ENCODE measurements at places on chromosomes 16 and 17.
A peak's percentile ranks its signal among the peaks of the same experiment; 100 is the strongest.

GRCh38 chr16:80541306-80541694, 507 bp downstream of the DYNLRB2 start:
- DNase-seq = no peak

DNA sequence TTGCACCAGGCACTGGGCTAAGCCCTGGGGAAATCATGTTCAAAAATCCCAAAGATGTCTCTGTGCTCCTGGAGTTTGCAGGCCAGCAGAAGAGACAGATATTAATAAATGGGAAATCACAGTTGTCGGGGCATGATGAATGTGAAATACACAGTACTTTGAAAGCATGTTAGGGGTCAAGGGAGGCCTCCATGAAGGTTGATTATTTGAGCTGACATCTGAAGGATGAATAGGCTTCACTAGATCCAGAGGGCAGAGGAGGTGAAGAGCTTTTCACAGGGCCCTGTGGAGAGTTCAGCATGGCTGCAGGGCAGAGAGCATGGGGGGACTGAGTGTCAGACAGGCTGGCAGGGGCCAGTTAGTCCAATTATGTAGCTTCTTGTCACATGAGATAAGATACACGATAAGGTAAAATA, 2.6 kb downstream of the ANKRD40CL start:
- no peak for DNase-seq

- DNase-seq = no peak
Measured at GRCh38 chr17:6679241-6679640, 27.7 kb downstream of the C17orf100 start.

DNA sequence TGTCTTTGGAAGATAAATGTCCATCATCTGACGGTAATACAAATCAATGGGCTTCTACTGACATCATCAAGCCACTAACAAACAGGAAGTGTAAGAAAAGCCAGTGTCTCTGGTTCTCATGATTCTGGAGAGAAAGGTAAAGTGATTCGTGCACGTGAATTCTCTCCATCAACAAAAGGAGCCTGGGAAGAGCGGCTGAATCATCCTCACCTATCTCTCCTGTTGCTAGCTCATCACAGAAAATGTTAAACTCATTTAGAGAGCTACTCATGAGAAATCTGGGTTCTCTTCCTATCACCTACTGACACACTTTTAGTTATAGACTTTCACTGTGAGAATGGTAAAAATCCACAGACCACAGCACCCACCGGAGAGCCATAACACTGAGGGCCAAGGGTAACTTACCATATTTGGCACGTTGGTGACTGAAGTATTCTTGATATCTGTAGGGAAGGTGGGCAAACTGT, 70.3 kb downstream of the CREBBP start:
- DNase-seq = peak; percentile 74

DNA sequence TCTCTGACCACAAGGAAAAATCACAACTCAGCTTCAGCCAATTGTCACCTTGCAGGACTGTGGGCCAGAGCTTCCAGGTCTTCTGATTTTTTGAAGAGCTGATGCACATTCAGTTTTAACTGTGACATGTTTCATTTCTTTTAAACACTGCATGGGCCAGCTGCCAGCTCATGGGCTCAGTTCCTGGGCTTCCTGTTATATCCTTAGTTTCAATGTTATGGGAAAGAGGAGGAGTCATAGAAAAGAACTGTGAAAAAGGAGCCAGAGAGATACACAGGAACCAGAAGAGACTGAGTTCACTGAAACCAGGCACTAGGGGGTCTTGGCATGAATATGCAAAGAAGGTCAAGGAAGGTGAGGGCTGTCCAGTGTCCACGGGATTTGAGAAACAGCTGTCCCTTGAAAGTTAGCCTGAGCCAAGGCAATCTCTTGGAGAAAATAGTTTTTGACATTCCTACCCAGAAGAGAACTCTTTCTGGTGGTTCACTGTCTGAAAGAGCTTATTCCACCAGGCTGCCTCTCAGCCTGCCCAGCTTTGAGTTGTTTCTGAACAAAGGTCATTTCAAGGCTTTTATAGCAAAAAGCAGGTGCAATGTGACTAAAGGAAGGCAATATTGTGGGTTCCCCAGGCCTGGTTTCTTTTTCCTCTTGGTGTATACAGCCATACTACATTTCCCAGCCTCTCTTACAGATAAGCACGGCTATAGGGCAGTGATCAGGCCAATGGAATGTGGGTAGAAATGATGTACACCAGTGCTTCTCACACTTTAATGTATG, 10.5 kb downstream of the PDILT start:
- DNase-seq = no peak

- peak; percentile 39 for DNase-seq
Measured at GRCh38 chr17:41329279-41329948, 13.9 kb upstream of the KRTAP17-1 start.

DNA sequence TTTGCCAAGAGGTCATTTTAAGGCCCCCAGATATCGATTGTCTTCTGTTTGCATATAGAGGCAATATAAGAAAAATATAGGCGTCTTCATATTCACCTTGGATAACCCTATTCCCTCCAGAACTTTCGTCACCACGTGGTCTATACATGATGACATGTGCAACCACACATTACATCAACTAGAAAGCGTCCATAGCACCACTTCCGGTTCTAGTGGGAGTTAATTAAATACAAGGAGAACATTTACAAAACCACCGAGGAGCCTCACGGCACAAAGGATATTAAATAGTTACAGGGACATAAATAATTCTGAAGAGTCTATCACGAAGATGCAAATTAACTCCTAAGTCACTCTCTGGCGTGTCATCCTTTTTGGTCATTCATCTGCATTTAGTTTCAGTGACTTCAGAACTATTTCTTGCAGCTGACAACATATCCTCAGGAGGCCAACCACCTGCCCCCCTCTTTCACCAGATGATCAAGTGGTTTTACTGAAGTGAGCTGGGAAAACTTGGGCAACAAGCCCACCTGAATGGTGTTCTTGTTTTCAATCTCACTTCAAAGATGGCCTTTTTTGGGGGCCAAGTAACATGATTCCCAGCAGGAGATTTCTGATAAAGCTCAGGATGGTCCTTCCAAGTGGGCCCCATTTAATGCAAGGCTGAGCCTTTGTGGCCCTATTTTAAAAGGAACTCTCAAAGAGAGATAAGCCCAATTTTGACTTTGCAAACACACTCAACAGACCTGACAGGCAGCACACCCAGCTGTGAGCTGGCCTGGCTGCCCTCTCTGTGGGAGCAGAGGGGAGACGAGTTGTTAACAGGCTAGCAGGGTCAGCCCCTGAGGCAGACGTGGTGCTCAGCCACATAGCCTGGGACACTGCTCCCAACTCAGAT, 15.3 kb downstream of the CMTM3 start:
- DNase-seq = no peak

DNA sequence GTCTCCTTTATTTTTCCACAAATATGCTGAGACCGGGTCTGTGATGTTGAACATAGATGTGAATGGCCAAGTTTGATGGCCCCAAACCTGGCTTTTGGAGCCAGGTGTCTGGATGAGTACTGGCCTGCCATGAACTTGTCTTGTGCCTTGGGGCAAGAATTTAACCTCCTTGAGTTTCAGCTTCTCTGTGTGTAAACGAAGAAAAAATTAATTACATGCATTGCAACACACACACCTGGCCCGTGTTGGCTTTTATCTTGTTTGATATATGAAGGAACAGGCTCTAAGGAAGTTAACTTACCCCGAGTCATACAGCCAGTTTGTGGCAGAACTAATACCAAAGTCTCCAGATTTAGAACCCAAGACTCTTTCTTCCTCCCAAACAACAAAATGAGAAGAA, 13.1 kb downstream of the FBXO39 start:
- no peak for DNase-seq

GRCh38 chr17:57999496-58000017, 7.5 kb downstream of the SRSF1 start:
- DNase-seq = peak; percentile 72

- DNase-seq = peak; percentile 45
Measured at GRCh38 chr17:75504347-75505151, 10.8 kb downstream of the CASKIN2 start.

DNA sequence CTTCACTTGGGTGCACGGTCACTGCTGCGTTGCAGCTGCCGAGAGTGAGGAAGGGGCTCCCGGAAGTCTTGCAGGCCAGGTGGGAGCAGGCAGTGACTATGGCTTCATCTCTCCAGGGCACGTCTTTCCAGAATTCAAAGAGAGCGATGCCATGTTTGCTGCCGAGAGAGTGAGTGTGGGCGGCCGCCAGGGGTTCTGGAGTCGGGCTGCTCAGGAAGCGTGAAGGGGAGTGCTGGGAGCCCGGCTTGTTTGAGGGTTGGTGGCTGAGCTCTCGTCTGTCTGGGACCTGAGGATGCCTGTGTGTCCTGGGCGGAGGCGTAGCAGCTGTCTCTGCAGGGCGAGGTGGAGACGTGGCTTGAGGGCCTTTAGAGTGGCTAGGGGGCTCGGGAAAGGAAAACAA, 6.3 kb downstream of the HGS start:
- DNase-seq = no peak

All from activated CD4-positive, alpha-beta T cell treated with anti-CD3 and anti-CD28 coated beads, Interleukin-10, Interleukin-2, amounts not matched to agents 100 ng/mL and 50 ng/mL, durations not matched to agents 16 hours and 8 hours (primary cell).